ENCODE measurements at places on chromosomes 16 and 17. TPM values are rescaled to one million over a fixed set of nuclear protein-coding genes. Genes with fewer than 3 reads are reported as not detected.

KRTAP9-2 gene
- not detected for total RNA-seq

SLC35G6 gene
- not detected for total RNA-seq

GRIN2C gene
- total RNA-seq: not detected

HES7 gene
- total RNA-seq: not detected

NAGS gene
- 2.1 TPM for total RNA-seq

AANAT gene
- not detected for total RNA-seq

TMIGD1 gene
- total RNA-seq: not detected

ZP2 gene
- not detected for total RNA-seq

PIK3R5 gene
- 4.7 TPM for total RNA-seq

SDR42E1 gene
- 3.4 TPM for total RNA-seq

BCO1 gene
- total RNA-seq: not detected

DYNC1LI2 gene
- total RNA-seq: 109 TPM

TP53TG3F gene
- not detected for total RNA-seq

AOC2 gene
- total RNA-seq: 3.0 TPM

FGF11 gene
- total RNA-seq: not detected

SLC25A10 gene
- 15.8 TPM for total RNA-seq

PPP1R27 gene
- not detected for total RNA-seq

MT1F gene
- 27.5 TPM for total RNA-seq

TBC1D16 gene
- 37.2 TPM for total RNA-seq

DHX58 gene
- total RNA-seq: 19.1 TPM

DNASE1 gene
- total RNA-seq: 25.9 TPM

CNTNAP1 gene
- 6.7 TPM for total RNA-seq

GOSR2 gene
- total RNA-seq: 46.5 TPM

ADAMTS18 gene
- 2.6 TPM for total RNA-seq

MC1R gene
- total RNA-seq: 3.6 TPM

NME2 gene
- total RNA-seq: 172 TPM

PRSS53 gene
- total RNA-seq: 3.0 TPM

Measured in body of pancreas (tissue), 4 donors.